Type B pancreatic cell (in vitro differentiated cells): ENCODE measurements at places on chromosomes 5 and 9. TPM values are rescaled to one million over a fixed set of nuclear protein-coding genes. Genes with fewer than 3 reads are reported as not detected.

- peak; percentile 31 for DNase-seq
Observed at GRCh38 chr5:6543830-6544560, 88.8 kb downstream of the NSUN2 start.

DNA sequence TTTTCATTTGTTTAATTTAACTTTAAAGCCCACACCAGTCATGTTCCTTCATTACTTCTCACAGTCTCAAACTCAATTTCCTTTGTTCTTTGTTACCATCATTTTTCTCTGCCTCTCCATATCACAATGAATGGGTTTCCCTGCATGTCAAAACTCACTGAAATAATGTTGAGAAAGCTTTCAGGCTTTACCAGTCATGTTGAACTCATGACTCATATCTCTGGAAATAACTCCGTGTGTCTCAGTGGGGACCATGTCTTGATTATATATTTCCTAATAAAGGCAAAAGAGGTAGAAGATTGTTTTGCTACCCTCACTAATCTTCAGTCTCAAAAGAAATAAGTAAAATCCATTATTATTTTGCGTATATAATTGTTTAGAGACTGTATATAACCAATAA is 231.2 kb downstream of the CHSY3 start:
- no peak for DNase-seq

- DNase-seq = no peak
Observed at GRCh38 chr5:104452550-104452949, 890.0 kb upstream of the NUDT12 start.

DNA sequence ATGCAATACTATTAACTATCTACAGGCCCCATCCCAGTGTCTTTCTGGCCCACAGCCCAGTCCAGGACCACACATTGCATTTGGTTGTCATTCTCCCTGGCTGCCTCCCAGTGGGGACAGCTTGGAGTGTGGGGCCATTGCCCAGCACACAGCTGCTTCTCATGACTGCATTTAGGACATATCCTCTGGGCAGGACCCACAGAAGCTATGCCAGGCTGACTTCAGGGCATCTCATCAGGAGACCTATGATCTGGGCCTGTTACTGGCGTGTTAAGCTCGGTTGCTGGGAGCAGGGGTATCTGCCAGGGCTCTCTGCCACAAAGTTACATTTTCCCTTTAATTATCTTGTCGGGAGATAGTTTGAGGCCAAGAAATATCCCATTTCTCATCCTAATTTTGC is 32.1 kb upstream of the CLPTM1L start:
- DNase-seq = no peak

DNA sequence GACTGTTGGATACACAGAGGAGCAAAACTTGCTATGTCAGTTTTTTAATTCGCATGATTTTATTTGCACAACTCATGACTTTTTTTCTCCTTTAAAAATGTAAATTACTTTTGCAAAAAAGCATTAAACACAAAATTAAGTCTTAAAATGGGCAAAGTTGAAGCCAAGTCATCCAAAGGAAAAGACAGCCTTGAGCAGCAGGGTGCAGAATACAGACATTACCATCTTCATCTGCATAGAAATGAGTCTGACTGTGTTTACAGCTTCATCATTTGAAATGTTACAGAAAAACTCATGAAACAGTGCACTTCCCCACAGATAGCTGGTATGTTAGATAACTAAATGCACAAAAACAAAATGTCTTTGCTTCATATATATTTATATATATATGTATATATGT is 101.4 kb downstream of the TSSK1B start:
- no peak for DNase-seq

GRCh38 chr5:58828258-58828657 is 245.4 kb downstream of the RAB3C start:
- DNase-seq = no peak

- no peak for DNase-seq
Observed at GRCh38 chr5:170006021-170006420, 25.7 kb upstream of the INSYN2B start.

DNA sequence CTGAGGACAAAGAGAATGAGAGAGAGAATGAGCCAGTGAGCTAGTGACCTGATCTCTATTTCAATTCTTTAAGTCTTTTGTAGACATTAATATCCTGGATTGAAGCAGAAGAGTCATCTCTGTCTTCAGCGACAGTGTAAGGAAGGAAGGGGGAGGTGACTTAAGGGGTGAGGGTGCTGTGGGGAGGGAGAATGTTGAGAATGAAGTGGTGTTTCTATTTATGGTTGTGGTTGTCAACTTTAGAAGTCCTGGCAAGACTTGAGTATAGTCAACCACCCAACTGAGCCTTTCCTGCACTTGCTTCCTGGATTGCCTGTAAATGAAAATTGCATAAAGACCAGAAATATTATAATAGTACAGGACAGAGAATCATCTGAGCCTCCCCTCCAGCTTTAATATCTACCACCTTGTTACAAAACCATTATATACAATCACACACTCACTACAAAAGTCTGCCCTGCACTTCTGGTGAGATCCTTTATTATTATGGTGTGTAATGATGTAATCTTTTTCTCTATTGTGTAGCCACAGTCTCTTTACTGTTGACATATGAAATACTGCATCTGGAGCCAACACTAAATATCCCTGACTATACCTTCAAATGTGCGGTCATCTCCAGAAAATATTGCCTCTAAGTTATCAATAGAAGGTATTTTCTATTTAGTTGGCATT is 91.7 kb downstream of the NTRK2 start:
- DNase-seq = no peak

DNA sequence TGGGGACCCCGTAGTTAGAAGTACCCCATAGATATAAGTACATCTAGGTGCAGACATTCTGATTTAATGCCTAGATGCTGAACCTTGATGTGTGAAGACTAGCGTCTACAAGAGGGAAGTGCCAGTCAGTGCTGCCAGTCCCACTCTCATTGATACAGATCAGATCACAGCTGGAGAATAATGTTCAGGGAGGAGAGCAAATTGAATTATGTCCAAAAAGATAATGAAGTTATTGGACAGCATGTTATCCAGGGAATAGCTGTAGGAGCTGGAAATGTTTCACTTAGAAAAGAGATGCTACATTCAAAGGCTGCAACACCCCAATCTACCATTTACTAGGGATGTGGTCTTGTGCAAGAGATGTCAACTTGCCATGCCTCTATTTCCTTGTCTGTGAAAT is 15.9 kb upstream of the RNF183 start:
- no peak for DNase-seq

- DNase-seq = peak; percentile 15
Observed at GRCh38 chr5:138981586-138981985, 106.5 kb upstream of the LRRTM2 start.

DNA sequence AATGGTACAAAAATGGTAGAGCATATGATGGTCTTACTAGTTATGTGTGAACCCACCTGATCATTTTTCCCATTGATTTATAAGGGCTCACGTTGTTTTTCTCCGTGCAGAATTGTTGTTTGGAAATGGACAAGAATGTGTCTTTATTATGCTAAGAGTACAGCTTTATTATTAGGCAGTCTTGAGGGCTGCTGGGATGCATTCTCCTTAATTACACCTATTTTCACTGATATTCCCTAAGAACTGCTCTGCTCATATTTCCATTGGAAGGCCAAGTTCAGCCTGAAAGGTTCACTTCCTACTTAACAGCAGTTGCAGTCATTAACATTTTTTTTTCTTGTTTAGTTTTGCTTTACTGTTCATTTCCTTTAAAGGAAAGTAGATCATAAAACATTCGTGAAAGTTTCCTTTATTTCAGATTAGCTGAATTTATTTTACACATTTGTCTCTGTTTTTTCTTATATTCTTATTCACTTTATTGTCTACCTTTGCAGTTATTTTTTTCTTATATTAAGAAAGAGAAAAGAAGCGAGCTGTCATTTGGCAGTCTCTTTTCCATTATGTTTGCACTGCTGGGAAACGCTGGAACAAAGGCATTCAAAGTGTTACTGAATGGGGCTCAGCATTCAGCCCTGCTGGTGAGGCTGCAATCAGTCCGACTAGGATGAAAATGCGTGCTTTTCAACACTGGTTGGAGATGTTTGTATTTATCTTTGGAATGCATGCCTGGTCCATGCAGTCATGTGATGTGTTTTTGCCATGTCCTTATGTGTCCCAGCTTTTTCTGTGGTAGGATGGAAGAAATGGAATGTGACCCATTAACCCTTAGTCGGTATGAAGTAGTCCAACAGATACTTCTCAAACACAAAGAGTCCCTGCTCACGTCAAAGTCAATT is 602.7 kb upstream of the ZNF608 start:
- no peak for DNase-seq

DNA sequence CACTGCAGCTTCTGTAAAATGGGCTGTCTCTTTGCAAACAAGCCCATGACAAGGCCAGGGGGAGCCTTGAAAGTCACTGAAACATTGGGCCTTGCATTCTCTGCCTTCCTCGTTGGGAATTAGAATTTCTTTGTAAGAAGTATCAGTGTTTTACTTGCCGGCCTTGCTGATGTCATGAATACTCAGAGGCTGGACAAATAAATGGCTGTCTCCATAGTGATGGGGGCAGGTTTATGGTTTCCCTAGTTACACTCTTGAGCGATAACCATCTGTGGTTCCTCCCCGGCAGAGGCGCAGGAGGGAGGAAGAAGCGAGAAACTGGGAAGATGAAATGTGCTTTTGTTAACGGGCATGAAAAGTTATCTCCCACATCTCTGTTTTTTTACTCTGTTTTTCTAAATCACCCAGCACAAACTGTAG is 272.7 kb upstream of the PANK3 start:
- no peak for DNase-seq

- DNase-seq = no peak
Observed at GRCh38 chr5:171840711-171841522, 55.3 kb downstream of the SMIM23 start.

DNA sequence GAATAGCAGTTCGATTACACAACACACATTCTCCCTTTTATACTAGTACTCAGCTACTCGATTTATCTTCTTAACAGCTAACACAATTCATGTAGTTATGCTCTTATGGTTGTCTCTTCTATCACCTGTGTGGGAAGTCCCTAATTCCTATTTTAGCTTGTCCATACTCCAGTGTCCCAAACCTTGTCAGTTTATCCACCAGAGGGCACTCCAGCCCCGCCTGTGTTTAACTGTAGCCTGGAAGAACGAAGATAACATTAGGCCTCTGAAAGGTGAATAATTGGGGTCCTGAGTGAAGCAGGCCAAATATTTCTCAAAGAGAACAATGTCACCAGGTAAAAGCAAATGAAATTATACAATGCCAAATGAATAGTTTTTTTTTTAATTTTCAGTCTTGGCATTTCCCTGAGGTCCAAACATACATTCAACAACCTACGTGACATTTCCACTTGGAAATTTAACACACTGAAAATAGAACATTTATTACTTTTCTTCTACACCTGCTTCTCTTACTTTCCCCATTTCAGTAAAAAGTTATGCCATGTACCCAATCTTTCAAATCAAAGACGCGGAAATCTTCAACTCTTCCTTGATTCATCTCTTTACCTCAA is 560.7 kb downstream of the HTR1A start:
- peak; percentile 71 for DNase-seq

DNA sequence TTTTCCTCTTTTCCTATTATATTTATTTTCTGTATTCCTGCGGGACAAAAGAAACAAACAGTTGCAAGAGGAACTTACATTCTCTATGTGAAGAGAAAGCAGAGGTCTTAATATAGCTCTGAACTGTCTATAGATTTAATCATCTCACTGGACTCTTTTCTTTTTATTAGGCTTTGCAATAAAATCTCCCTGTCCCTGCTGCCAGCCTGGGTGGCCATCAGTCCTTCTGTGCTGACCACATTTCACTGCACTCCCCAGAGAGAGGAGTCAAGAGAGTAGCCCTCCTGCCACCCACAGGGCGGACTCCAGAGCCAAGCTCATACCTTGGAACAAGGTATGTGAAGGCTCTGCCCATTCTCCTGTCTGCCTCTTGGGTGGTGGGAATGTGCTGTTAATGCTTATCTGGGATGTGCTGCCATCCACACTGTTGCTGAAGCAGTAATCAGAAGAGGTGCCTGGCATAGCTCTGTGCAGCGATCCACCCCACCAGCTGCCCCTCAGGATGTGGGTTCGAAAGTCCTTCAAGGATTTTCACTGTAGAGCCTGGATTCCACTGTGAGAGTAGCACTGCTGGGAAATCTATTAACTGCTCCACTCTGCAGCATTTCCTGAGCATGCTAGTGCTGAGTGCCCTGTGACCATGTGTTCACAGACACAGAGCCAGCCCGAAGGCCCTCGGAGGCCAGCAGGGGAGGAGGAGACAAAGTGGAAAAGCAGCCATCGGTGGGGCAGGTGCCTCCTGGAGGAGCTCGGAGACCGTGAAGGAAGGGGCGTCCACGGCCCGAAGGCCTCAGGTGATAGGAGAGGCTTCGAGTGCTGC is 334.6 kb downstream of the MED10 start:
- DNase-seq = no peak

- no peak for DNase-seq
Observed at GRCh38 chr5:138843316-138844124, 31.6 kb downstream of the LRRTM2 start.

GRCh38 chr5:34002629-34003328 is 5.1 kb downstream of the AMACR start:
- DNase-seq = no peak

DNA sequence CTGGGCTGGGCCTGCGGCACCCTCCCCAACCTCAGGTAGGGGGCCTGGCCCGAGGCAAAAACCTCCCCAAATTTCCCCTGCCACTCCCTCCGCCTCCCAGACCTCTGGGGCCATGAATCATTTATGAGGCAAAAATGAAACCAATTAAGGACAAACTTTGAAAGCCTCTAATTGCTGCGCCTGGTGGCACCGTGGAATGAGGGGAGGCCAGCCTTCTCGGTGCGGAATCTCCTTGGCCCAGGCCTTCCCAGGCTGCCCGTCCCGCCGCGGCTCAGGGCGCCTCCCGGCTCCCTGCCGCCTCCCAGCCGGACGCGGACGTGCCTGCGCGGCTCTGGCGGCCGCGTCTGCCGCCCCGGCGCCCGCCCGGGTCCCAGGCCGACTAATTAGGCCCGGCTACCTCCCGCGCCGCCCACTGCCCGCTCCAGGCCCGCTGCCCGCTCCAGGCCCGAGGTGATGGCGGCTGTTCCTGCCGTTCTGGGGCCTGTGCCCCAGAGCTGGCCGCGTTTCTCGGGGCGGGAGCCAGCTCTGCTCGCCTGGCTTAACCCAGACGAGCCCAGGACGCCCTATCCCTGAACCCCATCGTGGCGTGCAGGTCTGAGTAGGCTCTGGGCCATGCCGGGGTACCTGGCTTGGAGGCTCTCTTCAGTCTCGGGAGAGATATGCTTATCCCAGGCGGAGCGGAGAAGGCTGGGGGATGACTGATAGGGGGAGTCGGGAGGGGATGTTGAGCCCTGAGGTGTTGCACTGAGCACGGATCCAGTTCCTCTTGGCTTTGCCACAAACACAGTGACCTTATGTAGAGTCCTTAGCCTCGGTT is 20.1 kb downstream of the CXXC5 start:
- DNase-seq = no peak

The SAXO1 gene
- 0.48 TPM in 1 of 2 replicates, not detected in the other for total RNA-seq

The C6 gene
- 1.2 and 2.3 TPM in 2 replicates for total RNA-seq

The PCDHB3 gene
- total RNA-seq = 3.9 and 5.4 TPM in 2 replicates

The FOXI1 gene
- total RNA-seq = not detected in 2 replicates

The BRD3 gene
- total RNA-seq = 59.8 and 72.4 TPM in 2 replicates

The ECPAS gene
- total RNA-seq = 73.8 and 82.9 TPM in 2 replicates

The NFIB gene
- total RNA-seq = 62.9 and 76.4 TPM in 2 replicates

The MEIKIN gene
- not detected in 2 replicates for total RNA-seq

The SLC35D2 gene
- total RNA-seq = 25.7 and 40.5 TPM in 2 replicates

The GABRA6 gene
- total RNA-seq = not detected in 2 replicates

The GPR150 gene
- total RNA-seq = not detected in 2 replicates

The JAK2 gene
- 5.4 and 8.4 TPM in 2 replicates for total RNA-seq

The LPAR1 gene
- 15.3 and 32.8 TPM in 2 replicates for total RNA-seq

The TAF1L gene
- total RNA-seq = not detected in 2 replicates

The LRRC19 gene
- total RNA-seq = 0.29 and 0.74 TPM in 2 replicates
